NCI-H1436 treated with DMSO at 0.1 percent for 48 hours (cell line): ENCODE measurements at places on chromosomes 11 and 22.

DNA sequence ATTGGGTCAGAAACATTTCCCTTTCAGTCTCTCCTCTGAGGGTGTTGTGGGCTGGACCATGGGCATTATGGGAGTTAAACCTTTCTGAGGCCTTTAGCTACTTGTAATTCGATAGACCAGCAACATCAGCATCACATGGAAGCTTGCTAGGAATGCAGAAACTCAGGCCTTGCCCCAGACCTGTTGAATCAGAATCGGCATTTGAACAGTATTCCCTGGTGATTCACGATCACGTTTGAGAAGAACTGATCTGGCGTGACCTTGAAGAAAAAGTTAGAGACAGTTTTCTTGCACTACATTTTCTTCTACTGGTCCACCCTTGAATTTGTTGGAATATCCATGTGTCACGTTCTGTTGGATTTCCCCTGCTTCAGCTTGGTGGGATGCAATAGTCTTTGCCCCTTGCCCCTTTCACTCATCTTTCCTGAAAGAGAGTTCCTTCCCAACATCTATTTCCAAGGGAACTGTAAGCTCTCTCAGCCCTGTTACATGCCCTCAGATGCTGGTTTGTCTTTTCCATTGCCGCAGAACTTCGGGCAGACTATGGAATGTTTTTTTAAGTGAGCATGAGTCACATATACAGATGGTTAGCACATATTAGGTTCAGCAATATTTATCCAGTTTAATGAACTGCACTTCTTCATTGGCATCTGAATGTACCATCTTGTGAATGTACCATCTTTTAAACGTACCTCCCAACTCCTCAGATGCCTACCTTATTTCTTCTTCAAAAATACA, 23.9 kb downstream of the EHF start:
- DNase-seq = no peak

DNA sequence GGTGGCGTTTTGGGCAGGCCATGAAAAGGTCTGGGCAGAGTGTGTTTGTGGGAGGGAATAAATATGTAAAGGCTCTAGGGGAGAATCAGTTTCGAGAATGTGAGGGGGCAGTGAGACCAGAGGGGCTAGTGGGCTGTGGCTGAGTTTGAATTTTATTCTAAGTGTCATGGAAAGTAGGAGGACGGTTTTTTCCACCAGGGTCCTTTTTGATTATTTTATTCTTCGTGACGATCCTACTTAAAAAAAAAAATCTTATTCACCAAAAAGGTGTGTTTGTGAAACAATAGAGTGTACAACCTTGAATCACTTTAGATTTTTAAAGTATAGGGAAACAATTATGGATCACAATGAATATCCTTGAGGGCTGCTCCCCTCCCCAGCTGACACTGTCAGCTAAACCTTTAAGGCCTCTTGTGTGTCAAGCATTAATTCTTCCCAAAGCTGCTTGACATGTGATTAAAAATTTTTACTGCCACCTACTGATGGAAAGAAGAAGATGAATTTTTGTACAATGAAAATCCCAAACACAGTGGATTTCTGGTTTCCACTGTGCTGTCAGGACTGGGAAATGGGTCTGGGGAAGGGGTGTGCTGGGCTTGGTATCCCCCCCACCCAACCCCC, 107.5 kb upstream of the OR4B1 start:
- DNase-seq = no peak

GRCh38 chr11:15909937-15910598, 446.3 kb downstream of the SOX6 start:
- no peak for DNase-seq

- DNase-seq = no peak
These were observed 10.6 kb downstream of the JHY start for GRCh38 chr11:122893131-122893530.

DNA sequence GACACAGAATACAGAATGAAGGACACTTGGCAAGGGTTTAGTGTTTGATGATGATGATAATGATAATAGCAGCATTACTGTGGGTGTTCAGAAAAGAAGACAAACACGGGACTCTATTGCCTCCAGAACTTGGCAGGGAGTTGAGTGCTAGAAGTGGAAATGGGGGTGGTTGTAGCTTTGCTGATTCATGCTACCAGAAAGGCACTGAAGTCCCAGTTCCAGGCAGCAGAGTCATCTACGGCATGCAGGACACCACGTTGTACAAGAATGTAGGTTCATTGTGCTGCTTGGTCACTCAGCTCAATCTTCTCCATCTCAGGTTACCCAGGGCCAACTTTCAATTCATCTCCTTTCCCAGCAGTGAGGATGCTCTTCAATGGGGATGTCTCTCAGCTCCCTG, 115.7 kb downstream of the NTM start:
- DNase-seq = no peak

- no peak for DNase-seq
These were observed 75.6 kb downstream of the SNX19 start for GRCh38 chr11:130840679-130841078.

DNA sequence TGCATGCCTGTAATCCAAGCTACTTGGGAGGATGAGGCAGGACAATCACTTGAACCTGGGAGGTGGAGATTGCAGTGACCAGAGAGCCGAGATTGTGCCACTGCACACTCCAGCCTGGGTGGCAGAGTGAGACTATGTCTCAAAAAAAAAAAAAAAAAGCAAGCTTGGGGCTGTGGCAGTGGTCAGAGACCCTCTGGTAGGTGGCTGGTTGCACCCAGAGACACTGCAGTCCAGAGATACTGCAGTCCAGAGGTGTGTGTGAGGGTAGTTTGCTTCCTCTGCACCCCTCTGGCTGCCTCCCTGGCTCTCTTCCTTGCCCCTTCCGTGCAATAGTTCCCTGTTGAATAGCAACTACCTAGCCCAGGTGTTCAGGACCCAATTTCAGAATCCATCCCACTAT, 1.7 kb upstream of the CCDC134 start:
- no peak for DNase-seq
